A172 (cell line): ENCODE measurements at places on chromosomes 16 and 17. TPM values are rescaled to one million over a fixed set of nuclear protein-coding genes. Genes with fewer than 3 reads are reported as not detected.

- DNase-seq, result no peak
Measured at GRCh38 chr17:29560316-29560715, 6.5 kb downstream of the ABHD15 start.

DNA sequence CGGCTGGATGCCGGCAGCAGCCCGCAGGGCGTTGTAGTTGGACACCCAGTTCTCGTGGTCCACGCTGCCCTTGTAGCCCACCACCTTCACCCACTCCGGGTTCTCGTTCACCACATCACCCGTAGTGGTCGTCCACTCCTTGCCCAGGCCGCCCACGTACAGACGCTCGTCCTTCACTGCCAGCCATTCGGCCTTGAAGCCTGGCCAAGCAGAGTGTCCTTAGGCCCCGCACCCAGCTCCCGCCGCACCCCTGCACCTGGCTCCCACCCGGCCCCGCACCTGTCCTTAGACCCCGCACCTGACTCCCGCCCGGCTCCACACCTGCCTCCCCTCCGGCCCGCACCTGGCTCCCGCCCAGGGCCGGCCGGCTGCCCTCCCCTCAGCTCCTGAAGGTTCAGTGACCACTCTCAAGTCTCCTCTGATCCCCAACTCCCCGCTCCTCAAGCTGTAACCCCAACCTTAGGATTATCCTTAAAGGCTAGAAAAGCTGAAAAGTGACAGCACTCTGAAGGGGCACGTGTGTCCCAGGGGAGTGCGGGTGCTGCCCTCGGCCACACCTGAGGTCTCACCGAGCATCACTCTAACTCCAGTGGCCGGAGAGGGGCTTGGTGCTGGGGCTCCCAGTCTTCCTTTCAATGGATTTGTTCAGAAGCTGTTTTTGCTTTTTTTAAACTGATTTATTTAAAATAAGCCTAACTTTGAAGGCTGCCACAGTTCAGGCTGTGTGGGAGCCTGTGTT lies 14.4 kb downstream of the CANT1 start:
- DNase-seq, result no peak

- no peak for DNase-seq
Measured at GRCh38 chr17:8888704-8889302, 21.3 kb upstream of the PIK3R6 start.

The PIRT gene
- total RNA-seq, result not detected in 2 replicates

- peak; percentile 57 for DNase-seq
Measured at GRCh38 chr16:3578610-3579551, 1.7 kb upstream of the NLRC3 start.

DNA sequence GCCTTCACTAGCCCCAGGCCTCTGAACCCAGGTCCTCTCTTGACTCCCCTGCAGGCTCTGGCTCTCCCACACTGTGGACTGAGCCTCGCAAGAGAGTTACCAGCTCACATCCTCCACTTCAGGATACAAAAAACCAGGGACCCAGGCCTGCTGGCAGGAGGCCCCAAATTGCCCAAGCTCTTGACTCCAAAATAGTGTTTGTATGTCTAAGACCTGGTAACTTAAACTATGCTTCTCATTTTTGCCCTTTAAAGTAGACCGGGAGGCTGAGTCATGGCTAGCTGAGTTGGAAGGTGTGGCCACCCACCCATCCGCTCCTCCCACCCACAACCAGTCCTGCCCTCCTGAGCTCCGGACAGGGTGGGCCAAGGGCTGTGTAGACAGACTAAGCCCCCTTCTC lies 250.0 kb downstream of the SOX9 start:
- DNase-seq, result peak; percentile 62

GRCh38 chr16:86010680-86011141 lies 111.7 kb downstream of the IRF8 start:
- DNase-seq, result no peak

The TBC1D3G gene
- total RNA-seq, result 0.50 TPM in 1 of 2 replicates, not detected in the other

- no peak for DNase-seq
Measured at GRCh38 chr17:82967268-82968032, 112.0 kb upstream of the METRNL start.

GRCh38 chr17:81727324-81728031 lies 15.4 kb downstream of the SLC25A10 start:
- no peak for DNase-seq

The ARL5C gene
- total RNA-seq, result not detected in 2 replicates

GRCh38 chr17:77449908-77450741 lies 309.4 kb downstream of the SEC14L1 start:
- DNase-seq, result peak; percentile 41

DNA sequence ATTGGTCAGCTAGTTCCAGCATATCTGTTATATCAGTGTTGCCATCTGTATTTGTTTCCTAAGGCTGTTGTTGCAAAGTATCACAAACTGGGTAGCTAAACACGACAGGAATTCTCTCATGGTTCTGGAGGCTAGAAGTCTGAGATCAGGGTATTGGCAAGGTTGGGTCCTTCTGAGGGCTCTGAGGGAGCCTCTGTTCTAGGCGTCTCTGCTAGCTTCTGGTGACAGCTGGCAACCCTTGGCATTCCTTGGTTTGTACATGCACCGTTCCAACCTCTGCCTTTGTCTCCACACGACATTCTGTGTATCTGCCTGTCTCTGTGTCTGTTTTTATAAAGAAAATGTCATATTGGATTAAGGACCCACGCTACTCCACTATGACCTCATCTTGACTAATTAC lies 219.9 kb upstream of the NLRP1 start:
- no peak for DNase-seq

DNA sequence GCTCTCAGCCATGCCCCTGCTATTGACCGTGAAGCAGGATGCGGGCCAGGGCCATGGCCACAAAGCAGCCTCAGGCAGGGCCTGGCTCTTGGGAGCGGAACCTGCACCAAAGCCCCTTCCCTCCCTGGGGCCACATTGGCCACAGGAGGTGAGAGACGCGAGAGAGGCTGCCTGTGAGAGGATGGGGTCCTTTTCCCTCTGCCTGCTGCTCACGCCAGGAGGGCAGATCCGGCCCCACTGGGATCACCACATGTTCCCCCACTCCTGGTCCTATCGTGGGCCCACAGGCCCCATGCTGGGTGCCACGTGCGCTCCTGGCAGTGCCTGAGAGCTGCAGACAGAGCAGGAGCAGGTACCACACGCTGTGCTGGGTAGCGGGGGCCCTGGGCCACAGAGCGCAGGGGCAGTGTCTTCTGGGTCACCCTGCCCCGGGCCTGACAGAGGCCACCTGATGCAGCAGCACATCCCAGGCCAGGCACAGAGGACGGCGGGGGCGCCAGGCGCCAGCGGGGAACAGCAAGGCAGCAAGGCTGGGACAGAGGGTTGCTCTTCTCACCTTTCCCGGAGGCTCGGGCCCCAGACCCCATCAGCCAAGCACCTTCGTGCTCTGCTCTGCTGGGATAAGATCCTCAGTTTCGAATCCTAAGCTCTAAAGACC lies 9.2 kb upstream of the NUDT16L1 start:
- DNase-seq, result no peak

DNA sequence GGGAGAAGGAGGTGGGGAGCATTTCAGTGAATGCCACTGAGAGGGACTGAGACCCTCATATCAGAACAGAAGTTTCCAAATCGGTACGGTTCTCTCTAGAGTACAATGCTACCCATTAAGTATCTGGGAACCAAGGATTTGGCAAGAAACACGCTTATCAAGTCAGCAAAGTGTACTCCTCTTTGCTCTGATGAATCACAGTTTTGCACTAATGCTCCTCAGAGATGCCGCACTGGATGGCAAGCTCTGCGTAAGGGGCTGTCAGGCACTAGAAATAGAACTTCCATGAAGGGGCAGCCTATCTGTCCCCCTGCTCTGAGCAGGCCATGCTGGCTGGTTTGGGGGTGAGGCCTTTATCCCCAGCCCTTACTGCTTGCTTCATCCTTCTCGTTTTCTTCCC lies 4.8 kb upstream of the ABCC12 start:
- no peak for DNase-seq

The CACNG4 gene
- 17.2 and 26.1 TPM in 2 replicates for total RNA-seq

DNA sequence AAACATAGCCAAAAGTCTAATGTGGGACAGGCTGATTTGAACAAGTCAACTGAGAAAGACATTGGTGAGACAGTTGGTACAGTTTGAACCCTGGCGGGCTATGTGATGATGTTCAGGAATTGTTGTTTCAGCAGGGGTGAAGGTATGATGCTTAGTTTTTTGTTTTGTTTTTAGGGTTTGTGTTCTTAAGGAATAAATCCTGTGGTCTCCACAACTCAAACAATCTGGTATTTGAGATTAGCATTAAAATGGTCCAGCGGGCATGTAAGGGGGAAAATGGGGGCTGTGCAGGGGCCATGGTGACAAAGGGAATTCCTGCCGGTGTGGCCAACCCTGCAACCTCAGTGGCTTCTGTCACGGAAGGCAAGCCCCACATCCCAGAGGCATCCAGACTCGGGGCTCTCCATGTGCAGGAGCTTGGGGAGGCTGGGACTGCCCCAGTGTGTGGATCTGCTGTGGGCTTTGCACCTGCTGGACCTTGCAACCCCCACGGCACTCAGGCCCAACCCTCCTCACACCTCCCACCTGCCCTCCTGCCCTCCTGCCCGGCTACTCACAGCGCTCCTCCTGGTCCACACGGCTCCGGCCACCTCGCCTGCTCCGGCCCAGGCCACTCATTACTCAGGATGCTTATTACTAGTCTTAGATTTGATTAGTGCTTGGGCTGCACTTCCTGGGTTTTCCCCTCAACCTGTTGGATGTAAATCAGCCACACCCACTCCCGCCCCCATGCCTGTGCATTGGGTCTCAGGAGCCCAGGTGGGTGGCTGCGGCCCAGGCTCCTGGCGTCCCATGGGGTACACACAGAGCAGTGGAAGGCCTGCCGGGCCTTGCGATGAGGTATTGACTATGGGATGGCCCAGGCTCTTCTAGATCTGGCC lies at the start of gene TNFRSF13B:
Gene TNFRSF13B, minus strand, starts transcription at position 661 of the 881 bp plus-strand sequence. Its CDS starts 43 bp downstream, at position 618.
- no peak for DNase-seq

The SBK1 gene
- total RNA-seq, result 0.45 and 0.48 TPM in 2 replicates

GRCh38 chr16:57094911-57095310 lies 2.5 kb downstream of the CPNE2 start:
- DNase-seq, result no peak

The CCL1 gene
- total RNA-seq, result not detected in 2 replicates

DNA sequence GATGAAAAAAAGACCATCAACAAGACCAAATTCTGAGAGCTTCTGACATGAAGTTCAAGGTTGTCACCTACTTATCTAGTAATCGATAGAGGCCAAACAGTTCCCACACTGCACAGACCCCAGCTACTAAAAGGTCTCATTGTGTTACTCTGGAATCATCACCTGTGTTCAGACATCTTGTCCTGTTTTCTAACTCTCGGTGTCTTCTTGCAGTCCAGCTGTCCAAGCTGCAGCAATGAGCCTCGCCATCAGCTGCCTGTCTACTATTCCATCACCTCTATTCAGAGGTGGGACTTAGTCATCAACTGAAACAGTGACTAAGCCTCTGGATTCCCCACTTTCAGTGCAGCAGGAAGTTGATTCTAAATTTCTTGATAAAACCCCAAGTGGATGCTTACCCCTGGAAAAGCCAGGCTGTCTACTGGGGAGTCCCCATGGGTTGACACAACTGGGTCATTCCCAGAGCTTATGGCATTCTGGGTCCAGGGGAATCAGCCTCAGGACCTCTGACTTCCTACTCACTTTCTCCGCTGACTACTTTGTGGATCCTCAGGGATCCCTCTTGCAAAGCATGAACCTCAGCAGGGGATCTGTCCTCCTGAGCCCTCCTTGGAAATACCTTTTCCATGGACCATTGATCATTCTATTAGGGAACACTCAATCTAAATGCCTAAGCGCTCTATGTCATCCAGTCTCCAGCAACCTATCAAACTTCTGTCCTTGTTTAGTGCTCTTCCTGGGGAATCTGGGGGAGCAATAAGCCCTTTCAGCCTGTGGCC lies 46.5 kb downstream of the HNF1B start:
- DNase-seq, result peak; percentile 89

The PRR35 gene
- not detected in 2 replicates for total RNA-seq

GRCh38 chr16:71658771-71659170 lies 32.8 kb downstream of the MARVELD3 start:
- no peak for DNase-seq

The DYNLL2 gene
- total RNA-seq, result 20.7 and 21.0 TPM in 2 replicates

The EFNB3 gene
- total RNA-seq, result 7.6 and 11.3 TPM in 2 replicates

DNA sequence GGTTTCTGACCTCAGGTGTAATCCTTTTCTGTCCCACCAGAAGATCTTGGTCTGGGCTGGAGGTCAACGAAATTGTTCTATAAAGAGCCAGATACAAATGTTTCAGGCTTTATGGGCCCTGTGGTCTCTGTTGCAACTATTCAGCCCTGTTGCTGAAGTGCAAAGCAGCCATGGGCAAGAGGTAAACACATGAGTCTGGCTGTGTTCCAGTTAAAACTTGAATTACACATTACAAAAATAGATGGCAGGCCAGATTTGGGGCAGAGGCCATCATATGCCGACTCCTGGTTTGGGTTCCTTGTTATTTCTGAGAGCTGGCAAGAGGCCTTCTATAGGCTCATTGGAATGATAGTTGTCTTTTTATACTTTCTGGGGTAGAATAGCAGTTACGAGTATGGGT lies 114.4 kb downstream of the SDR42E1 start:
- no peak for DNase-seq

DNA sequence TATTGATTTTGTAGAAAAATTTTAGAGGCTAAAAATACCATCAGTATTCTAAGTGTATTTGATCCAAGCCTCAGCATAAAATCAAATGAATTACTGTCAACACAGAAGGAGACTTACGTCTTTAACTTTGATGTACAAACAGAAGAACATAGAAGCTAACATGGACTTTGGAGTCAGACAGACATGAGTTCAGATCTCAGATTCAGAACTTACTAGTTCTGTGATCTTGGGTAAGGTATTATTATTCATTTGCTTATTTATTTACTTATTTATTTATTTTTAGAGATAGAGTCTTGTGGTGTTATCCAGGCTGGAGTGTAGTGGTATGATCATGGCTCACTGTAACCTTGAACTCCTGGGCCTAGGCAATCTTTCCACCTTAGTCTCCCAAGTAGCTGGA lies 4.0 kb upstream of the SLFN12L start:
- DNase-seq, result no peak

The TMEM256 gene
- 71.7 and 80.4 TPM in 2 replicates for total RNA-seq

The MATCAP1 gene
- total RNA-seq, result 15.6 and 17.5 TPM in 2 replicates

- no peak for DNase-seq
Measured at GRCh38 chr16:27387724-27388123, 14.2 kb upstream of the IL21R start.

The ABCA9 gene
- total RNA-seq, result 0.02 TPM in 1 of 2 replicates, not detected in the other

The TMEM92 gene
- total RNA-seq, result 5.2 and 6.6 TPM in 2 replicates

The ZNF624 gene
- total RNA-seq, result 6.8 and 8.8 TPM in 2 replicates

DNA sequence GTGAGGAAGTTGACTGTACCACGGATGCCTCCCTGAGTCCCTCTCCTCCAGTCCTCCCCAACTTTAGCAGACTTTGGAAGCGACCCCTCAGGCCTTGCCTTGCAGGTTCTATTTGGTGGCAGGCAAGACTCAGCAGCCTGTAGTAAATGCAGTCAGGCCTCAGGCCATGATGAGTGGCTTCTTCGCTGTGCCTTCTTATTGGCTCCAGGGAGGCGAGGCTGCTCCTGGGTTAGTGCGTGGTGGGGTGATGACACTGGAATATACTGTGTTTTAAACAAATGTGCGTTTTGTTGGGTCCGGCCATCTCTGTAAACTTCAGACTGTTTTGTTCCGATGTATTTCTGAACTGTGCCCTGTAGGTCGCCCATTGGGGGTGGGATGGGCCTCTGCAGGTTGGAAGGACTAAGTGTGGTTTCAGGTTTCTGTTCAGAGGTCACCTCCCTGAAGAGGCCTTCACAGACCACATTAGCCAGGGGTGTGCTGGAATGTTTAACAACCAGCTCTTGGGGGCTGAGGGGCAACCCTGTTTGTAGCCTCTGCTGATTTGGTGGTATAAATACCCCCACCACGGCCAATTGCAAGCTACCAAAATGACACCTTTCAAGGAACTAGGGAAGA lies 62.5 kb downstream of the CYLD start:
- no peak for DNase-seq
